ENCODE measurements at places on chromosomes 11 and 22. TPM values are rescaled to one million over a fixed set of nuclear protein-coding genes. Genes with fewer than 3 reads are reported as not detected.

Gene SLC22A8
- total RNA-seq, result not detected

Gene WEE1
- 50.7 TPM for total RNA-seq

GRCh38 chr11:60942219-60942618 is 9.8 kb downstream of the SLC15A3 start:
- DNase-seq, result no peak

DNA sequence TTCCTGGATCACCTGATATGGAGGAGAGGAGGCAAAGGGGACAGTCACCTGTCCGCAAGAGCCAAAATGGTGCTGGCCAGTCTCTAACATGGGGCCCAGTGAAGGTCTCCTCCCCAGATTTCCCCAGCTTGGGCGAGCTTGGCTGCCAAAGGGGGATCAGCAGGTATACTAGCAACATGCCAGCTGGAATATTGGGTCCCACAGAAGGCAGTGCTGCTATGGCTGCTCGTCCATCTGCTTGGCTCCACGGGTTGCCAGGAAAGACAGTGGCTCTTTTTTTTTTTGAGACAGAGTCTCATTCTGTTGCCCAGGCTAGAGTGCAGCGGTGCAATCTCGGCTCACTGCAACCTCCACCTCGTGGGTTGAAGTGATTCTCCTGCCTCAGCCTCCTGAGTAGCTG is 12.7 kb upstream of the KAT5 start:
- DNase-seq, result no peak

GRCh38 chr11:76419896-76420295 is 24.9 kb upstream of the EMSY start:
- peak; percentile 12 for DNase-seq

GRCh38 chr11:36976741-36977140 is 378.7 kb upstream of the RAG2 start:
- no peak for DNase-seq

DNA sequence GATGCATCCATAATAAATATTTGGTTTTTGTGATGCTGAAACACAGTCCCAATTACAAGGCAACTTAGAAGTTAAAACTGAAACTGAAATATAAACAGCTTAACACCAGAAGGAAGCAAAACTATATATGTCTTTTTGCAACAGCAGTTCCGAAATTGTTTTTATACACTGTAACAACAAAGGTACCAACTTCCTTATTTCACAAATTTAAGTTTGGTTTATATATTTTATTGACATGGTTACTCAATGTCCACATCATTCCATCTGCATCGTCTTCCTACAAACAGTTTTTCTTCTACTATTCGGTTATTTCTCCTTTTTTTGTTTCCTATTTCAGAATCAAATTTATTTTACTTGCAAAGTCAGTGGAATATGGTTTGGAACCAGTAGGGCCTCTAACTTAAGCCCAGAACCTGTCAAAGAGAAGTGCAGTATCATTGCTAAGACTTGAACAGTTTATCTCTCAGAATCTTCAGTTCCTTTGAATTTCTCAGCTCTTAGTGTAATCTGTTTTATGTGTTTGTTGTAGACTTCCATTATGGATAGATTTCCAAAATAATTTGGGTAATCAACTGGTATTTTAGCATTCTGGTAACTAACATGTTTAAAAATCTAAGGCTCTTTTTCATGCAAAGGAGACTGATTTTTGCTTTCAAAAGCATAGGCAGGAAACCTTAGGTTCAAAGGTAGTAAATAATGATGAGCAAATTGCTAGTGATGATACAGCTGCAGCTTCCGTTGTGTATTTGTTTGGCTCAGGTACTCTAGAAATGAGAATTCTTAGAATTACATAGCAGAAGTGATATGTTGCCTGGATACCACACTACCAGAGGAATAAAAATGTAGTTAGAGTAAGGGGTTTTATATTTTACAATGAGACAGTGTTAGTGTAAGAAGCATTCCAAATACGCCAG is 8.2 kb upstream of the HSPA8 start:
- no peak for DNase-seq

DNA sequence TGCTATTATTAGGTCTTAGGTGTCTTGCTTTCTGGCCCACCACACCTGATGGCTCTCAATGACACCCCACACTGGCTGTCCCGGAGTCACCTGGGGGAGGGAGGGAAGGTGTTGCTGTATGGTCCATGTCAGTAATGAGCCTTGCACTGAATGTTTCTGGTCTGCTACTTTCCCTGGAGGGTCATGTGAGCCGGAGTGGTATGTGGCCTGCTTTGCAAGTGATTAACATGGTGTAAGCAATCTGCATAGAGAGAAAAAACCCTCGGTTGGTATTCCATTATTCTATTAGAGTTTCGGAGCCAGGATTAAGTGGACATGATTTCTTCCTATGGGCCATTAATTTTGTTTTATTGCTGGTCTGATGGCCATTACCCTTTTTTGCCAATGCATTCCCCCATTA is 63.9 kb downstream of the PKNOX2 start:
- DNase-seq, result no peak

DNA sequence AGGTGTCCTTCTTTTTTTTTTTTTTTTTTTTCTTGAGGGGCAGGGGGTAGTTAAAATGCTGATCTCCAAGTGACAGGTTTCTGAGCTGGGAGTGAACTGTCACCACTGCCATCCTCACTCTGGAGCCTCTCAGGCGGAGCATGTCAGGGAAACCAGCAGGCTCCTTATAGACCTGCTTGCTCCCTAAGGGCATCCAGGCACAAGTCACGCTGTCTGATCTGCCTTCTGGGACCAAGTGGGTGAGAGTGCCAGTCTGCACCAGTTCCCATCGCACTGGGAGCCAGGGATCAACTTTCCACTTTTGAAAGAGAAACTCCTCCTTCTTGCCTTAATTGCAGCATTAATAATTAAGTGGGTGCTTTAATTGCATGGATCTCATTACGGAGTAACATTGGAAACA is 537.9 kb upstream of the CADM1 start:
- DNase-seq, result no peak

All from Calu3 (cell line).